Dorsolateral prefrontal cortex (tissue), 122 donors: ENCODE measurements at places on chromosomes 3 and 15. TPM values are rescaled to one million over a fixed set of nuclear protein-coding genes. Genes with fewer than 3 reads are reported as not detected.

The SLC27A2 gene
- 4.9 TPM for total RNA-seq

- no peak for DNase-seq
Measured at GRCh38 chr15:69154078-69154477, 6.4 kb upstream of the GLCE start.

The EBLN2 gene
- 5.7 TPM for total RNA-seq

- DNase-seq = no peak
Measured at GRCh38 chr3:198112031-198112430, 152.0 kb downstream of the LMLN start.

DNA sequence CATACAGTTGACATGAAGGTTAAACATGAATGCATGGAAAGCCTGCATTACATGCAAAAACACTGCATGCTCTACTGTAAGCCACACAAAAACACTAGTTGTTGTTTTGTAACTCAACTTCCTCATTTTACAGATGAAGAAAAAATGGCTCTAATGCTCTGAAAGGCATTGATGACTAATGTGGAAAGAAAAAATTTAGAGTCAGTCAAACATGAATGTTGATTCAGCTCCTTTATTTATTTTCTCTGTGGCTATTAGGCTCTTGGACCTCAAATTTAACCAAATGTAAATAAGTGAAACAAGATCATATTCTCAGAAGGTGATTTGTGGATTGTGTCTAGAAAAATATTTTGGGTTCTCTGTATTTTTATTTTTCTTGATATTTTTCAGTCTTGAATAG, 336.7 kb upstream of the ZNF717 start:
- DNase-seq = no peak

The CX3CR1 gene
- 16.9 TPM for total RNA-seq

DNA sequence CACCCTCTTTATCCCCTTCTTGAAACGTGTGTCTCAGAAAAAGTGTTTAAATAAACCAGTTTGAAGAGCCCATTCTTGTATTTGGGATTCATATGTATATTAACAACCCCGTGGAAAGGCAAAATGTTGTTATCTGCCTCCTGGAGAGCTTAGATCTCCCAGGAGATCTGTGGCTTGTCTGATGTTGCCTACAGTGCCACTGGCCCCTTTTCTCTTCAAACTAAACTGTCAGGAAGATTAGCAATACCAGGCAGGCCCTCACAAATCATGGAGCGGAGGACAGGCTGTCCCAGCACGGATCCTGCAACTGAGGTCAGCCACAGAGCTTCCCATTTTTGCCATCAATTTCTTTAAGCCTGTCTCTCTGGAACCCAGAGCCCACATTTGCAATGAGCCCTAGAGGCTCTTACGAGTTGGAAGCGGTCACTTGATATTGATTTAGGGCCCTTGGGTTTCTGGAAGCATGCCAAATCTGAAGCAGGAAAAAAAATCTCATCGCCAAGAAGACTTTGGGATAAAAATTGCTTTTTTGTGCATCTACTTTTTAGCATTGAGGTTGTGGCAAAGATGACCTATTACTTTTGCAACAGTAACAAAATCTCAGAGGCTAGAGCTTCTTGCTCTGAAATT, 234.1 kb downstream of the OPA1 start:
- DNase-seq = no peak

GRCh38 chr3:164230385-164231094, 847.8 kb downstream of the SI start:
- DNase-seq = no peak

GRCh38 chr3:54045061-54045815, 77.1 kb upstream of the CACNA2D3 start:
- DNase-seq = no peak

DNA sequence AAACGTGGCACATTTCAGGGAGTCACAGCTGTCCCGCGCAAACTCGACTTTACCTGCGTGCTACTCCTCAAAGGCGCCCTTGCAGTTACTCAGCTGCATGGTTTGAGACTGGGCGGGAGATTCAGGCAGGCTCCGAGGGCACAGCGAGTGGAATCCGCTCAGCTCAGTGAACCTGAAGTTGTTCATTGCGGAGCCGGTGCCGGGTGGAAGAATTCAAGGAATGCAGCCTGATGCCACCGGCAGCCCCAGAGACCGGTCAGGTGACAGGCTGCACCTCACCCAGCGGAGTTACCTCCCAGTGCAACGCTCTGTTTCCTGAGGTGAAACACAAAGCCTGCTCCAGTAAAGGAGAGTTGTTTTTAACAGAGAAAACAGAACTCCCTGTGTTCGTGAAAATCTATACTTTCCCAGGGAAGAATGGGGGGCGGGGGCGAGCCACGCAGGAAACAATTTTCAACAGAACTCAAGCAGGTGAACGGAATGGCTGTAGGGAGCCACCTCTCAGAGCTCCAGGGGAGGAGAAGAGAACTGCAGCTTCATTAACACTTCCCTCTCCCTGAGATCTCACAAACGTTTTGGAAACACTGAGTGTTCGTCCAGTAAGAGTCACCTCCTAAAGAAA, 3.8 kb downstream of the VEPH1 start:
- DNase-seq = no peak

GRCh38 chr15:84099181-84099580, 136.4 kb upstream of the GOLGA6L4 start:
- no peak for DNase-seq

The THOC7 gene
- total RNA-seq = 91.9 TPM

The PPP4R2 gene
- total RNA-seq = 93.3 TPM

The LXN gene
- total RNA-seq = 1.8 TPM

- no peak for DNase-seq
Measured at GRCh38 chr15:81254916-81255290, 58.2 kb downstream of the IL16 start.

GRCh38 chr15:48400086-48400485, 68.9 kb downstream of the DUT start:
- DNase-seq = no peak

- no peak for DNase-seq
Measured at GRCh38 chr3:31541089-31541488, 8.4 kb downstream of the STT3B start.

DNA sequence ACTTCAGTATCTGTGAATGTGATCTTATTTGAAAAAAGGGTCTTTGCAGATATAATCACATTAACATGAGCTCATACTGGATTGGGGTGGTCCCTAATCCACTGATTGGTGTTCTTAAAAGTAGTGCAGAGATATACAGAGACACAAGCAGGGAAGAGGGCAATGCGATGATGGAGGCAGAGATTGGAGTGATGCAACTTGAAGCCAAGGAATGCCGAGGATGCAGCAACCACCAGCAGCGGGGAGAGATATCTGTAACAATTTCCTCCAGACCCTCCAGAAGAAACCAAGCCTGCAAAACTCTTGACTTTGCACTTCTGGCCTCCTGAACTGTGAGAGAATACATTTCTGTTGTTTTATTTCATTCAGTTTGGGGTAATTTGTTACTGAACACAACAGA, 171.0 kb upstream of the MBNL1 start:
- no peak for DNase-seq

The UROC1 gene
- 0.53 TPM for total RNA-seq

GRCh38 chr3:36648241-36649034, 115.9 kb downstream of the DCLK3 start:
- no peak for DNase-seq

GRCh38 chr15:73375012-73375411, 6.3 kb upstream of the HCN4 start:
- DNase-seq = no peak

DNA sequence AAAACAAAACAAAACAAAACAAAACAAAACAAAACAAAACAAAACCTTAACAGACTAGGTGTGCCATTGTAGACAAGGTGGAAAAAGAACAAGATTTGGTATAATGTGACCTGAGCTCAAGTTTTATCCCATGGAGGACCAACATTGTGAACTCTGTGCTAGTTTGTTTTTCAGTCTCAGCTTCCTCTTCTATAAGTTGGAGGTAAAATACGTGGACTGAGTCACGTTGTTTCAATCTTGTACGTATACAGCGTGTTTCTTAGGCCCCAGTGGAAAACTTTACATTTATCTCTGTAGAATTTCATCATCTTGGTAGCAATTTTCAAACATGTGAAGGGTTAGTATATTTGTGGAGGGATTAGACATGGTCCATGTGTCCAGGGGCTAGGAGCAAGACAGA, 261.6 kb downstream of the CD47 start:
- DNase-seq = no peak

GRCh38 chr15:95557226-95558046, 773.1 kb upstream of the NR2F2 start:
- no peak for DNase-seq

The TGM5 gene
- not detected for total RNA-seq

The GABRR3 gene
- total RNA-seq = not detected

The RBP2 gene
- total RNA-seq = not detected

DNA sequence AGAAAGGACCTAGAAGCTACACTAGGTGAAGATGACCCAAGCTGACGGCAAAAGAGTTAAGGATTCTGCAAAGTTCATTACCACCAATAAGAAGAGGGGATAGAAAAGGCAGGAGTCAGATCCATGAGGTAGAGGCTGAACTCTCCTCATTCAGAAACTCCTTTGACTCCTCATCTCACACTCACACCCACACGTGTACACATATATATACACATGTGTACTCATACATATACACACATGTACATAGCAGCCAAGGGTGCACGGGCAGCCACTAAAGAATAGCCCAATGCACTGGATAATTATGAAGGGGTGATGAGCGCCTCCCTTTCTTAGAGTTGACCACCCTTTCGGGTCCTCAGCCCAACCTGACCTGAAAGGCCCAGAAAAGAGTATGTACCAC, 476.8 kb downstream of the NTRK3 start:
- DNase-seq = no peak

The SLC6A11 gene
- total RNA-seq = 39.1 TPM

GRCh38 chr3:130256821-130257340, 88.6 kb upstream of the COL6A5 start:
- no peak for DNase-seq

DNA sequence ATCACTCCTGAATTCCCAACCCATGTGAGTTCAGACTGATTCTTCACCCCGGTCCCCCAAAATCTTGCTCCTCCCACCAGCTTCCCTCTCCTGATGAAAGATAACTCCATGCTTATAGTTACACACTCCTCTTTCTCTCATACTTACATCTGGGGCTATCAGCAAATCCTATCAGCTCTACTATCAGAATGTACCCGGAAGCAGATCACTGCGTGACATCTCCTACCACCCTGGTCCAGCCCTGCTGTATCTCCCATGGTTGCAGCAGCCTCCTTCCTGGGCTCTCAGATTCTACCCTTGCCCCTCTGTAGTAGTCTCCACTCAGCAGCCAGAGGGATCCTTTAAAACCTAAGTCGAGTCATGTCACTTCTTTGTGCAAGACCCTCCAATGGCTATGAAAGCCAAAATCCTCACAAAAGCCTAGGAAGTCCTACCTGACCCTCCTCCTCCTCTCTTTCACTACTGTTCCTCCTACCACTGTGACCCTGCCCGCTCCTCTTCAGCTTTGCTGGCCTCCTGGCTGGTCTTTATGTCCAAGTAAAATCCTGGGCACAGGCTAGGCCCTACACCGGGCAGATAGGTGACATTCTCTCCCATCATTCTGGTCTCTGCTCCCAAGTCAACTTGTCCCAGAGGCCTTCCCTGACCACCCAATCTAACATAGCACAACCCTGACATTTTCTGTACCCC, 16.2 kb downstream of the XIRP1 start:
- DNase-seq = no peak

GRCh38 chr3:138078096-138078495, 37.3 kb downstream of the DZIP1L start:
- DNase-seq = no peak

GRCh38 chr3:67619991-67620390, 34.4 kb downstream of the SUCLG2 start:
- no peak for DNase-seq

- DNase-seq = no peak
Measured at GRCh38 chr15:70412794-70413193, 315.1 kb upstream of the TLE3 start.

The GCHFR gene
- 8.3 TPM for total RNA-seq

The ZNF660 gene
- total RNA-seq = 9.9 TPM

The GPR15 gene
- not detected for total RNA-seq

The LMAN1L gene
- 3.3 TPM for total RNA-seq

The LRTM1 gene
- not detected for total RNA-seq

The HAUS2 gene
- total RNA-seq = 17.2 TPM

DNA sequence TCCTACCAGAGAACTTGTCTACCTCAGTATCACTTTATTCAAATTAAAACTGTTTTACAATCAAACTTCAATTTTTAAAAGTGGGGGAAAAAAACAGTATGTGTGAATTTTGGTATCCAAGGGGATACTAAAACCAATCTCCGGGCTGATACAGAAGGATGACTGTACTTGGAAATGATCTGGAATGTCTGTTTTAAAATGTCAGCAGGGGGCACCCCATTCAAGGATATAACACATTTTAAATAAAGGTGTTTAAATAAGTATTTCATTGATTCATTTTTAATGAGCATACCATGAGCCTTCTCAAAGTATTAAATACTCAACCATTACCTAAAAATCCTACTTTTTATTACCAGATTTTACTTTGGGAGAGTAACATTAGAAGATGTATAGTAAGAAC, 67.9 kb downstream of the ULK4 start:
- no peak for DNase-seq

GRCh38 chr3:157469561-157470294, 33.1 kb downstream of the PTX3 start:
- no peak for DNase-seq

GRCh38 chr3:25032344-25032743, 395.7 kb upstream of the RARB start:
- DNase-seq = no peak

The C3orf70 gene
- total RNA-seq = 25.2 TPM

- DNase-seq = no peak
Measured at GRCh38 chr3:81581966-81582599, 179.4 kb downstream of the GBE1 start.
